ENCODE measurements at places on chromosomes 16 and 17. TPM values are rescaled to one million over a fixed set of nuclear protein-coding genes. Genes with fewer than 3 reads are reported as not detected.

The ETV4 gene
- 0.72 TPM for total RNA-seq

The CDH3 gene
- 0.36 TPM for total RNA-seq

The ZNHIT3 gene
- 29.3 TPM for total RNA-seq

DNA sequence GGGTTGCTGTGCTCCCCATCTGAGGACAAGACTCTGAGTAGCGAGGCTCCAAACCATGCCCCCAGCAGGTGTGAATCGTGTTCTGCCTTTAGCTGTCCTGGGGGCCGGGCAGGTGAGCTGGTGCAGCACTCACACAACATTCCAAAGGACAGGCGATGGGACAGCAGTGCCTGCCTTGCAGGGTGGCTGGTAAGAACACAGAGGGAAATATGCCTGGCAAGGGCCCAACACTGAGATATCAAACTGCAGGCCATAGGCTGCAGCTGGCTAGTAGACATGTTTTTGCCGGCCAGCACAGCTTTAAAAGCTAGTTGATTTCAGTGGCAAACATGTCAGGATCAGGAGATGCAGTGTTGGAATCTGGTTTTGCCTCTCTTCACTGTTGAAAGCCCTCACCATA lies 23.6 kb downstream of the CLEC16A start:
- DNase-seq = no peak

DNA sequence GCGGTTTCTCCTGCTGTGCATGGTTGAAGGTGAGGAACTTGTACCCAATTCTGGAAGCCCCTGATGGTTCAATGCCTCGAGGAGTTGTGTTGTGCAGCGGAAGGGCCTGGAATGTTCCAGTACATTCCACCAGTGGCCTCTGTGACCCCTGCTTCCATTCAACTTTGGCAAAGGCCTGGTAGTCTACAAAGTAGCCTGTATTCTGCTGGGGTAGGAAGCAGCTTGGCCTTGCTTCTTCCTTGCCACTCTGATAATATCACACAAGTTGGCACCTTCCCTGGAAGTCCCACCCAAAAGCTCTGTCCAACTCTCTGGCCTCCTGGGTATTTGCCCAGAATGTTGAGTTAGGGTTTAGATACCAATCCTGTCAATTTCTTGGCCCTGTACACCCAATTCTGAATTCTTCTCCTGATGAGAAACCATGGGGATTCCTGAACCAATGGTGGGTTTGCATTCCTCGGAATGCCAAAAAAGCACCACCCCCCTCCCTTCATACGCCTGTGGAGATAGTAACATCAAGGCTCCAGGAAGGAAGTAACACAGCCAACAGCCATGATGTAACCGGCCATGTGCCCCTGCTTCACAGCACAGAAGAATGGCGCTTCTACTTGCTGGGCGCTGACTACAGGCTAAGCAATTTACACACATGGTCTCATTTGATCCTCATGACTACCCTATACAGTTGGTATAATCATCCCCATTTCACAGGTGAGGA lies 11.8 kb upstream of the FAM117A start:
- no peak for DNase-seq

- DNase-seq = peak; percentile 15
Measured at GRCh38 chr16:87314990-87315420, 2.2 kb downstream of the C16orf95 start.

DNA sequence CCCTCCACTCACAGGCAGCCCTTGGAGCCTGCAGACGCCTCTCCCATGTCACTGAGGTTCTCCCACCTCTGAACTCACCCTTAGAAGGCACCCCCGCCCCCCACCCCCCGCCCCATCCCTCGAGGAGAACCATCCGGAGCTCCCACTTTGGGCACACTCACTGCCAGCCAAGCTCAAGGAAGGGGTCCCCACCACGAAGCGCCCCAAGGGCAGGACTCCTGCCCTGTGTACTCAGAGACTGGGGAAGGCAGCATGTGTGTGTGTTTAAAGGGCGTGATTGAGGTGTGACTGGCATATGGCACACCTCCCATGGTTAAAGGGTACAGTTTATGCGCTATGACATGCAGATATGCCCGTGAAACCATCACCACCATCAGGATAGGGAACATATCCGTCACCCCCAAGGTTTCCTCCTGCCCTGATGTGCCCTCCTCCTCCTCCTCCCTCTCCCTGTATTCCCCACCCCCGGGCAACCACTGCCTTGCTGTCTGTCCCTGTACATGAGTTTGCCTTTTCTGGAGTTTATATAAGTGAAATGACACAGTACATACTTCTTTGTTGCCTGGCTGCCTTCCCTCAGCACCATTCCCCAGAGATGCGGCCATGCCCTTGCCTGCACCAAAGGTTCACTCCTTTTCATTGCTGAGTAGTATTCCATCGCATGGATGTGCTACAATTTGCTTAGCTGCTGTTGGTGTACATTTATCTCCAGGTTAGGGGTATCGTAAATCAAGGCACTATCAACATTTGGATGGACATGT lies 14.0 kb upstream of the RBFOX3 start:
- DNase-seq = peak; percentile 51

GRCh38 chr17:78041386-78042179 lies 83.1 kb downstream of the TNRC6C start:
- peak; percentile 81 for DNase-seq
